MCF 10A (cell line): ENCODE measurements at places on chromosomes 1 and 21. TPM values are rescaled to one million over a fixed set of nuclear protein-coding genes. Genes with fewer than 3 reads are reported as not detected.

BCL2L15 gene
- 0.27 and 2.3 TPM in 2 replicates for total RNA-seq

CD2 gene
- not detected in 2 replicates for total RNA-seq

CFAP107 gene
- not detected in 2 replicates for total RNA-seq

F5 gene
- 0.09 TPM in 1 of 2 replicates, not detected in the other for total RNA-seq

KRTAP10-2 gene
- total RNA-seq: not detected in 2 replicates

CEP170 gene
- total RNA-seq: 148 and 182 TPM in 2 replicates

RPTN gene
- total RNA-seq: not detected in 2 replicates

WNT4 gene
- not detected in 2 replicates for total RNA-seq

FAM163A gene
- not detected in 2 replicates for total RNA-seq

BGLAP gene
- total RNA-seq: 1.9 and 2.6 TPM in 2 replicates

LMOD1 gene
- not detected in 2 replicates for total RNA-seq

IL20 gene
- not detected in 2 replicates for total RNA-seq

TNFRSF1B gene
- 0.22 TPM in 1 of 2 replicates, not detected in the other for total RNA-seq

UBASH3A gene
- not detected in 2 replicates for total RNA-seq

CCDC181 gene
- total RNA-seq: not detected in 2 replicates

IVL gene
- total RNA-seq: 0.33 and 0.56 TPM in 2 replicates

PRAMEF13 gene
- not detected in 2 replicates for total RNA-seq

GJA9 gene
- total RNA-seq: not detected in 2 replicates

SPRR4 gene
- total RNA-seq: not detected in 2 replicates

RGS13 gene
- total RNA-seq: not detected in 2 replicates

CRYBG2 gene
- total RNA-seq: 8.6 and 14.2 TPM in 2 replicates

FCRLB gene
- 1.1 and 1.3 TPM in 2 replicates for total RNA-seq

CGN gene
- 0.32 and 0.33 TPM in 2 replicates for total RNA-seq

MFAP2 gene
- 0.58 and 1.2 TPM in 2 replicates for total RNA-seq

CCDC185 gene
- total RNA-seq: not detected in 2 replicates

KCNJ9 gene
- total RNA-seq: 0.07 TPM in 1 of 2 replicates, not detected in the other

KIF26B gene
- 1.6 and 3.1 TPM in 2 replicates for total RNA-seq

CD5L gene
- not detected in 2 replicates for total RNA-seq

CD164L2 gene
- 0.23 TPM in 1 of 2 replicates, not detected in the other for total RNA-seq

RNF2 gene
- 18.6 and 19.0 TPM in 2 replicates for total RNA-seq
